H7 (cell line): ENCODE measurements at places on chromosomes 7 and 10. TPM values are rescaled to one million over a fixed set of nuclear protein-coding genes. Genes with fewer than 3 reads are reported as not detected.

The NEUROD6 gene
- total RNA-seq = not detected in 2 replicates

The AKR1C4 gene
- total RNA-seq = not detected in 2 replicates

The CHAT gene
- total RNA-seq = not detected in 2 replicates

The GIMAP8 gene
- not detected in 2 replicates for total RNA-seq

The UPK3BL2 gene
- 4.0 and 13.2 TPM in 2 replicates for total RNA-seq

The LRRD1 gene
- total RNA-seq = not detected in 2 replicates

The FGL2 gene
- not detected in 2 replicates for total RNA-seq

The PLCE1 gene
- total RNA-seq = 0.52 and 0.69 TPM in 2 replicates

The RAPGEF5 gene
- total RNA-seq = 4.2 and 5.5 TPM in 2 replicates

The MMP21 gene
- total RNA-seq = not detected in 2 replicates

The OR2A42 gene
- not detected in 2 replicates for total RNA-seq

DNA sequence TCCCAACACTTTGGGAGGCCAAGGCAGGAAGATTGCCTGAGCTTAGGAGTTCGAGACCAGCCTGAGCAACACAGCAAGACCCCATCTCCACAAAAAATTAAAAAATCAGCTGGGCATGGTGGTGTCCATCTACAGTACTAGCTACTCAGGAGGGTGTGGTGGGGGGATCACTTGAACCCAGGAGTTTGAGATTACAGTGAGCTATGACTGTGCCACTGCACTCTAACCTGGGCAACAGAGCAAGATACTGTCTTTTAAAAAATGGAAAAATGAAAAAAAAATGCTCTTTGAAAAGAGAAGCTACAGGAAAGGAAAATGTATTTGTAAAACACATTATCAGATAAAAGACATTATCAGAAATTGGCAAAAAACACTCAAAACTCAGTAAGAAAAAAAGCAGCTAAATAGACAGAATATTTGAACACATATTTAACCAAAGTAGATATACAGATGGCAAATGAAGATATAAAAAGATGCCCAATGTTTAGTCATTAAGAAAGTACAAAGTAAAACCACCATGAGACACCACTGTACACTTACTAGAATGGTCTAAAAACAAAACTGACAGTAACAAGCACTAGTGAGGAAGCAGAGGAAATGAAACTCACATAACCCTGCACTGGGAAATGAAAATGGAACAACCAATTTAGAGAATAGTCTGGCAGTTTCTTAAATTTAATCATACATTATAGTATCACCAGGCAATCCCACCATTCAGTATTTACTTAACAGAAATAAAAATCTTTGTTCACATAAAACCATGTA is 40.5 kb downstream of the NRBF2 start:
- no peak for DNase-seq

DNA sequence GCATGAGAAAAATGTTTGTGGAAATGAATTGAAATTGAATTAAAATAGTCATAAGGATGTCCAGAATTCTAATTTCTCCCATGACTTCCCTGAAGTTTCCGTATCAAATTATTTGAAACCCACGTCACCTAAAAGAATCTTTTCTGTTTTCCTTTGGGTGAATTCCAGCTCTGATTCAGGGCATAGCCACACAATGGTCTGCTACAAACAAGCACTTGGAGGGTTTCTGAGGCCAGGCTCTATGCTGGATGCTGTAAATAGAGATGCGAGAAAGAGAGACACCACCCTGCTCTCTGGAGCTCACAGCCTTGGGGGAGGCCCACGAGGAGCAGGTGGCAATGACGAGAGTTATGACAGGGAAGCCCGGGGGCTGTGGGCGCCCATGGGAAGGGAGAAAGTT is 33.6 kb downstream of the GHRHR start:
- DNase-seq = no peak

DNA sequence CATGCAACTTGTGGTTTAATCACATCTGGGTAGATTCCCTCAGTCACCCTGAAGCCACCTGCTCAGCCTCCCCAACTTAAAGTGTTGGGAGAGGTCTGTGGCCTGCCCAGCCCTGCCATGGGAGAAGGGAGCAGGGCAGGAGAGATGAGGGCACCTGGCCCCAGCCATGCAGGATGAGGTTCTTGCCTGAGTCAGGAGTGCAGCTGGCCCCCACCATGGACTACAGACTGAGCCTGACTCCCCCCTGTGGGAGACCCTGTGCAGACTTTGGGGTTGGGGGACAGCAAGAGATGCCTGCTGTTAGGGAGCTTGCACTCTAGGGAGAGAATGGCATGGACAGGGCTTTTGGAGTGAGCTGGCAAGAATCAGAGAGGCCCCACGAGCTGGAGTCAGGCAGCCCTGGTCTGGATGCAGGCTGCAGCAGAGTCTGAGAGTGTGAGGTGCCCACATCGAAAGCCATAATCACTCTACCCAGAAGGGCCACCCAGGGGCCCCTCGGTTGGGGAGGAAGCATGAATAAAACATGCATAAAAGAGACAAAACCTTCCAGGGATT is 34.7 kb upstream of the DPYSL4 start:
- no peak for DNase-seq

GRCh38 chr10:70812814-70813213 is 2.9 kb upstream of the SGPL1 start:
- no peak for DNase-seq

DNA sequence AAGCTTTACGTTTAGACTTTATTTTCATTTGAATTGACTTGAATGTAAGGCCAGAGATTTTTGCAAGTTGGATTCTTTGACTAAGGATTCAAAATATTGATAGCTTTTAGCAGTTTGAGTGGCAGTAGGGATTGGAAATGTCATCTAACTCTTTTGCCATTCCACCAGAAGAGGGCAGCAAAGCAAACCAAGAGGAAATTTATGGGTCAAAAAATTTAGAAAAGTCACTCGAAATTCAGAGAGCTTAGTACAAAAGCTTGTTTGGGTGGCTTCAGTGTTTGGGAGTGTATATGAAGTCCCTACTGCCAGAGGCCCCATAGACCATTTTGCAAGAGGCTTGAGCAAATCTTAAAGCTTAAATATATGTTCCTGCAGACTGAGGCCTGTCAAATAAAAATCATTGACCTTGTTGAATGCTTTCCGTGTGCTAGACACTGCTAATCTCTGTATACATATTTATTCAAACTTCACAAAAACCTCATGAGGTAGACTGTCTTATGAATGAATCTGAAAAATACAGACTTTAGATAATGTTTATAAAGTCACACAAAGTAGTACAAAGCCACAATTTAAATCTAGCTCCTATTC is 44.6 kb upstream of the RSBN1L start:
- peak; percentile 55 for DNase-seq

GRCh38 chr7:6917258-6917657 is 91.2 kb upstream of the CCZ1B start:
- no peak for DNase-seq

GRCh38 chr10:121975295-121976086 is 474 bp upstream of the NSMCE4A start:
- DNase-seq = peak; percentile 96

- DNase-seq = peak; percentile 97
Measured at GRCh38 chr7:66681491-66682349, 53.0 kb downstream of the KCTD7 start.

DNA sequence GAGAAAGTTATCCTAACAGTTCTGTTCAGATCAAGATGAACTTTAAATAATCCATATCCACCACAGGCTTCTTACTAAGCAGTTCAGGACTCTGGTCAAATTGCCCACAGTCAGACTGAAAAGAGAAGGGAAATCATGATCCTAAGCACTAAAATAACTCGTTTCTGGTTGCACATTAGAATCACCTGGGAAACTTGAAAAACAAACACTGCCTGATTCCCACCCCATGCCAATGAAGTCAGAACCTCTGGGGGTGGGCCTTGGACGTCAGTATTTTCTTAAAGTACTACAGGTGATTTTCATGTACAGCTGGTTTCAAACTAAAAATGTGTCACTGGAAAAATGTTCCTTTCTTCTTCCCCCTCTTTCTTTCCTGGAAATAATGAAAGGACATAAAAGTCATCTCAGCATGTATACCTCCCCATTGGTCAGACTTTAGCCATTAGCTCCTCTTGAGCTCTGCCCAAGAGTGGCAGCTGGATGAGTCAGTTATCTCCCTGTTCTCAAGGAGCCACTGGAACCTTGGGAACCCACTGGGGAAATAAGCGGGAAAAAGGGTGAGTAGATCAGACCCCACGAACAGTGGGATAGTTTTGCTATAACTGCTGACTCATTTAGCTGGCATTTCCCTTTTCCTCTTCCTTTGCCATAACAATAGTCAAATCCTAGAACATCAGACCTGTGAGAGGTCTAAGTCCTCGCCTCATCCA is 75.3 kb upstream of the IL6 start:
- DNase-seq = no peak

DNA sequence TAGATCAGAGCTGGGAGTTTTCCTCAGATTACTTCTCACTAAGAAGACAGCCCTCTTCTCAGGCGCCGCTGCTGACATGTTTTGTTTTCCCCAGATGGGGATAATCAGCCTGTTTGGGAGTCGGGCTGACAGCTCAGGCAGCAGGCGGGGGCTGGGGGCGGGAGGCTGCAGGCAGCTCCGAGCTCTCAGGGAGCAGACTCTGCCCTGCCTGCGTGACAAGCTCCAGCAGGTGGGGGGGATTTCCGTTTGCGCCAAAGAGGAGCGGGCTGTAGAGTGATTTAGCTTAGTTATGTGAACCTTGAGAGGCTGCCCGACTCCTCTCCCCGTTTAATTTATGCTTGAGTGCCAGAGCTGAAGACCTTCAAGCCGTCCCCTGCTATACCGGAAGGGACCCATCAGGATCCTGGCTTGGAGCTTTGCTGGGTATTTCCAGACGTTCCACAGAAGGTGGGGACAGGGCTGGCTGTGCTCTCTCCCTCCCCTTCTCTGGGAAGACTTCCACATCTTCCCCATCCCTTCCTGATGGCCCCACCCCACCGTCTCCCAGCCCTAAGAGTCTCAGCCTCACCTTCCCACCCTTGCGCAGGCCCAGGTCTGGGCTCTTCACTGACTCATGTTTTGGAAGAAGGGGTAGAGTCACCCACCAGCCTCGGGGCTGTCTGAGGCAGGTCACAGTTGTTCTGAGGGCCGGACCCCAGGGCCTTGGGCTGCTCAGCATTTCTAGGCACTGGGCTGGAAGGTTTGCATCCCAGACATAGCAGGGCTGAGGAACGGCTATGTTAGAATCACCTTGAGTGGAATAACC is 24.7 kb upstream of the ADCYAP1R1 start:
- peak; percentile 88 for DNase-seq

DNA sequence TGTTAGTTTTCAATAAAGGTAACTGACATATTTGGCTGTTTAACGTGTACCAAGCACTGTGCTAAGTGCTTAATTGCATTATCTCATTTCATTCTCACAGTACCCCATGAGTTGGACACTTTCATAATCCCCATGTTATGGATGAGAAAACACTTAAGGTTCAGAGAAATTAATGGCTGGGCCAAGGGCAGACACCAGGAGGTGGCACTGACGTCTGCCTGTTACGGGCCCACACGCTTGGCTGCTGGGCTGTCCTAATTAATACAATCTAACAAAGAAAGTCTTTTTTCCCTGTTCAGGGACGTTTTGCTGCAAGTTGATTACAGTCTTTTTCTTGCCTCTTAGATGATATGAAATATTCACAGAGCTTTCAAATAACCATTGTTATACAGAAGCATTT is 16.1 kb downstream of the DYDC2 start:
- DNase-seq = no peak

DNA sequence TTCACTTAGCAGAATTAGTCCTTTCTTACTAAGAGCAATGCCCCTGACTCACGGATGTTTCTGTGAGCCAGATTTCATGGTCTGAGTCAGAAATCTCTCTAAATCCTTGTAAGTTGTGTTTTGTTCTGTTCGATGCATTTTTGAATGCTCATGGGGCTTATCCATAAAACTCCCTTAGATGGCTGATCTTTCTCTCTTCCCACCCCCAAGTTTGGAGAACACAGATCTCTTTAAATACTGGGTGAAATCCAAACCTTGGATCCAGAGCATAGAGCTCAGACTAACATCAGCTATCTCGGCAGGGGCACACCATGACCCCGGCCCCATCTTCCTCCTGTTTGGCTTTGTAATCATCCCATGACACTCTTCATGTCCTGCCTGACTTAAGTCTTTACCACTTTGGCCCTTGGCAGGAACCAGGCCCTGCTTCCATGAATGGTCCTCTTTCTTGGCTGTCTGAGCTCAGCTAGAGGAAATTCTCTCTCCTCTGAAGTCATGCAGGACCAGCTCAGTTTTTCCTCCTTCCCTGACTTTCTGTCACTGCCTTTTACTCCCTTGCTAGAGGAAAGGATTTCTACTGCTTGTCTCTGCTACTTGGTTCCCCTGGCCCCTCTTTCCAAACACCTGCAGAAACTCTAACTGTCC is 120.4 kb upstream of the RAB11FIP2 start:
- no peak for DNase-seq

DNA sequence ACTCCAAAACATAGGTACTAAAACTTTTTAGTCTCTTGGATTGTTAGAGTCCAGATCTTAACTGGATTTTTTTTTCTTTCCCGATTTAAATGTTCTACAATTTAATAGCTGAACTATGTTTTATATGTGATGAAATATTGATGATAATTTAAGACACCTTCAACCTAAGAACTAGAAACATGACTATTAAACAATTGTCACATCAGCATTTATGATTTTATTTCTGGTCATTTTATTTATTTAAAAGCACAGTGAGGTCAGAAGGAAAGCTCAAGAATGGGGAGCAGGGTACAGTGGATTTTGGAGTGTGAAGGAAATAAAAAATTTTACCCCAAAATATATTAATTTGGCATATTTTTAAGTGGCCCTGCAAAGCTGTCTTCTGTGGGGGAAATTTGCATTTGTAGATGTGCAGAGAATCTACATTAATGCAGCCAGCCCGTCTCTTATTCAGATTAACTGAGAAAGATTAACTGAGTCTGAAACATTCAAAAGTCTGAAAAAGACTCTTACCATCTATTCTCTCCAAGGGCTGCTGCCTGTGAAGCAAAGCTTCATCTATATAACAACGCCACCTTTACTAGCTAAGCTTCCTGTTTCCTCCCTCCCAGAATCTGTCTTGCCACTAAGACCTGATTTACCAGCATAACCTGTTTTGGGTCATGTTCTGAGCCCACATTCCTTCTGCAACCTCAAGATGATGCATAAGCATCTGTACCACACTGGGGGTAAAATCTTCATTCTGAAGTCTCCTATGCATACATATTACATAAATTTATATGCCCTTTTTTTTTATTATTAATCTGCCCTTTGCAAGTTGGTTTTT is 86.4 kb downstream of the TMEM106B start:
- DNase-seq = no peak

DNA sequence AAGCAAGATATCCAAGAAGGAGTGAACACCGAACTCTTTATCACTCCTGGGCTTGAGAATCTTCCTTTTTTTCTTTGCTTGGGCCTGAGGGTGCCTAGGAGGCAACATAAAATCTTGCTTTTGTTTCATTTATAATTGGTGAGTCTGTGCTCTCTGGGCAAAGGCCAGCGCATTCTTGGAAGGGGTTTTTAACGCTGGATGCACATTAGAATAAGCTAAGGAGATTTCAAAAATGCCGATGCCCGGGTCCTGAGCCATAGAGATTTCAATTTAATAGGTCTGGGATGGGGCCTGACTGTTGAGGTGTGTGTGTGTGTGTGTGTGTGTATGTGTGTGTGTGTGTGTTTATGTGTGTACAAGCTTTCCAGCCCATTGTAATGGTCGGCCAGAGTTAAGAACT is 62.0 kb upstream of the SORCS3 start:
- no peak for DNase-seq

GRCh38 chr10:74502963-74503608 is 323.3 kb upstream of the KAT6B start:
- no peak for DNase-seq

- DNase-seq = no peak
Measured at GRCh38 chr7:151716323-151716722, 160.6 kb downstream of the PRKAG2 start.

- peak; percentile 76 for DNase-seq
Measured at GRCh38 chr10:70324339-70324861, 40.6 kb upstream of the NPFFR1 start.
